ENCODE measurements at places on chromosomes 16 and 17. TPM values are rescaled to one million over a fixed set of nuclear protein-coding genes. Genes with fewer than 3 reads are reported as not detected.

Gene CSNK2A2
- total RNA-seq: 25.4 TPM

Gene MAP2K6
- 8.1 TPM for total RNA-seq

Gene GINS2
- total RNA-seq: 44.1 TPM

DNA sequence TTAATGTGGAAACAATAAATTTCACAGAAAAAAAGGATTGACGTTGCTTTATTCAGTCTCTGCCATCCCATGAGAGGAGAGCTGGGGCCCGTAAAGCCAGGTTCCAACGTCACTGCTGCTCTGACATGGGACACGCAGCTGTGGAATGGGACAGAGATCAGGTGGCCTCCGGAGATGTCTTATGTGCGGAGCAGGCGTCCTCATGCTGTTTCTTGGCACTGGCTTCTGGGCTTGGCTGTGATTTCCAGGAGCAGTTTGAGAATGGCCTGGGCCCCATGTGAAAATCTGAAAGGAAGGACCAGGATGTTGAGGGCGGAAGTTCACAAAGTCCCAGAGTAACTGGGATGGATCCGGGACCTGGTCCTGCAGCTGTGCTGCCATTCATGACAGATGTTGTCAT, 32.4 kb downstream of the NDEL1 start:
- DNase-seq: no peak

GRCh38 chr17:80034791-80035686, 633 bp downstream of the TBC1D16 start:
- DNase-seq: peak; percentile 29

DNA sequence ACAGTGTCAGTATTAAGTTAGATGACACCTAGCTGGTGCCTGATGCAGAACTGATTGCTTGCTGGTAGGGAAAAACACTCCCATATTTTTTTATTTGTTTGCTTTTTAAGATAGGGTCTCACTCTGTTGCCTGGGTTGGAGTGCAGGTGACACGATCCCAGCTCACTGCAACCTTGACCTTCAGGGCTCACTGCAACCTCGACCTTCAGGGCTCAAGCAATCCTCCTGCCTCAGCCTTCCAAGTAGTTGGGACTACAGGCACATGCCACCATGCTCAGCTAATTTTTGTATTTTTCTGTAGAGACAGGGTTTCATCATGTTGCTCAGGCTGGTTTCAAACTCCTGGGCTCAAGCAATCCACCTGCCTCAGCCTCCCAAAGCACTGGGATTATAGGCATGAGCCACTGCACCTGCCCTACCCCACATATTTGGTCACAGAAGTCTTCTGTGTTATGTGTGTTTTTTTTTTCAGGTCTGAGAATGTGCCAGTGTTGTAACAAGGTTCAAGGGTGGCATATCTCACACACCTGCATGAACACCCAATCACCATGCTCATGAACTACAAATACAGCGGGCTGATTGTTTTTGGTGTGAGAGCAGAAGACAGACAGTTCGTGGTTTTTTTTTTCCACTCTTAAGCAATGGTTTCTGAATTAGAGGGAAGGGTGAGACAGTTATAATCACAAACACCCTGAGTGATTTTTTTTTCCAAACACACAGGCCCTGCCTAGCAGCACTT, 22.8 kb downstream of the SPAG9 start:
- no peak for DNase-seq

DNA sequence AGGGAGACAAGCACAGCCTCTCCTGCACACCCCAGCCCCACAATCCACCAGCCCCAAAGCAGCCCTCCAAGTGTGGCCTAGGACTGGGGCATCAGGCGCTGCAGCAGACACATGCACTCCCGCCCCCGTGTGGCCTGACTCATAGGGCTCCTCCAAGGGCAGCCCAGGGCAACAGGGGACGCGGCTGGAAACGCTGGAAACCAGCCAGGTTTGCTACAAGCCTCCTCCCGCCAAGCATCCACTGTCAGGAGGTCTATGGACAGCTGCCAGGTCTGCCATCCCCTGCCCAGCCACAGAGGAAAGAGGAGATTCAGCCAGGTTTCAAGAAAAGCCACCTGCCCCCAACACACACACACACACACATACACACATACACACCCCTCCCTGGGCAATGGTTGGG, 25.8 kb downstream of the SRCIN1 start:
- DNase-seq: peak; percentile 58

- no peak for DNase-seq
Measured at GRCh38 chr17:40617678-40618240, 29.9 kb downstream of the SMARCE1 start.

- DNase-seq: no peak
Measured at GRCh38 chr16:78906135-78906534, 694.4 kb downstream of the MAF start.

Measured in HT1080 (cell line).